Stimulated activated CD4-positive, alpha-beta T cell treated with anti-CD3 and anti-CD28 coated beads, TNF-alpha, amount 100 ng/mL, for 4 hours (primary cell): ENCODE measurements at places on chromosomes 13 and 19.

DNA sequence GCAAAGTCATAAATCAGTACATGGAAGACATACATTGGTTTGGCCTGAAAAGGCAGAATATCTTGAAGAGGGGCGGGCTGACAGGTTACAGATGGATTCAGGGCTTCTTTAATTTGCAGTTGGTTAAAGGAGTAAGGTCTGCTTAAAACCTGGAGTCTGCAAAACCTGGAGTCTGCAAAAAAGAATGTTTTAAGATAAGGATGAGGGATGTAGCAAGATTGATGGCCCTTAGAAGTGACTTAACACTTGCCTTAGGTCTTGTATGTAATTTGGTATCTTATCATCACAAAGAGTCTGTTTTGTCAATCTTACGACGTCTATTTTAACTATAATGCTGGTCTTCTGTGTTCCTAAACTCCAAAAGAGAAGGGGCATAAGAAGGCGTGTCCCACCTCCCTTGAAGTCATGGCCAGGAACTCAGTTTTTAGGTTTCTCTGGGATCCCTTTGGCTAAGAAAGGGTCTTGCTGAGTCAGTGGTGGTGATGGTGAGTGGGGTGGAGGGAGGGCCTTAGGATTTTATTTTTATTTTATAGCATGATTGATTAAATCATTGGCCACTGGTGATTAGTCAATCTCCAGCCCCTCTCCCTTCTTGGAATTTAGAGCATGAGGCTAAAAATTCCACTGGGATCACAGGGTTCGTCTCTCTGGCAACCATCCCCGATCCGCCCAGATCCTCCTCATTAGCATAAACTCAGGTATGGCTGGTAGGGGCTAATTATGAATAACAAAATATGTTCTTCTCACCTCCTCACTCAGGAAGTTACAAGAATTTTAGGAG lies 10.1 kb upstream of the HAS1 start:
- DNase-seq, result no peak

DNA sequence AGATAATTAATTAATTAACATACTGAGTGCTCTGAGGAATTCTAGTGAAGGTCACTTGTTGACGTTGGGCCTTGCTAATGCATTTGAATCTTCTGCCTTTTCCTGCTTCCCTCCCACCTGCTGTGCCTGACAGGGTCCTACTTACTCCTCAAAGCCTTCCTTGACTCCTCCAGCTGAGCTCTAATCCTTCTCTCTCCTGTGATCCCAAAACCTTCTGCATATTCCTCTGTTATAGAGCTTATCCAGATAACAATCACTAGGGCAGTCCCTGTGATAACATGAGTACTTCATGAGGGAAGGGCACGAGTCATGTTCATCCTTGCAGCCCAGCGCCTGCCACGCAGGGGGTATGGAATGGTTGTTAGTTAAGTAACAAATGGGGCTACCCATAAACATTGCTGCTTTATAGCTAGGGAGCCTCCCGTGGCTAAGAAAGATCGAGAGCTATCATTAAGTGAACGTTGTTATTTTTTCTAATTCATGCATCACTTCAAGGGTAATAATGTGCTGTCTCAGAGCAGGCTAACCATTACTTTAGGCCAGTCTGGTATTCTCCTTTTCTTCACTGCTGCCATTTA lies 19.1 kb upstream of the SPATA13 start:
- DNase-seq, result no peak

GRCh38 chr13:43362556-43362955 lies 339.2 kb downstream of the DNAJC15 start:
- DNase-seq, result no peak

DNA sequence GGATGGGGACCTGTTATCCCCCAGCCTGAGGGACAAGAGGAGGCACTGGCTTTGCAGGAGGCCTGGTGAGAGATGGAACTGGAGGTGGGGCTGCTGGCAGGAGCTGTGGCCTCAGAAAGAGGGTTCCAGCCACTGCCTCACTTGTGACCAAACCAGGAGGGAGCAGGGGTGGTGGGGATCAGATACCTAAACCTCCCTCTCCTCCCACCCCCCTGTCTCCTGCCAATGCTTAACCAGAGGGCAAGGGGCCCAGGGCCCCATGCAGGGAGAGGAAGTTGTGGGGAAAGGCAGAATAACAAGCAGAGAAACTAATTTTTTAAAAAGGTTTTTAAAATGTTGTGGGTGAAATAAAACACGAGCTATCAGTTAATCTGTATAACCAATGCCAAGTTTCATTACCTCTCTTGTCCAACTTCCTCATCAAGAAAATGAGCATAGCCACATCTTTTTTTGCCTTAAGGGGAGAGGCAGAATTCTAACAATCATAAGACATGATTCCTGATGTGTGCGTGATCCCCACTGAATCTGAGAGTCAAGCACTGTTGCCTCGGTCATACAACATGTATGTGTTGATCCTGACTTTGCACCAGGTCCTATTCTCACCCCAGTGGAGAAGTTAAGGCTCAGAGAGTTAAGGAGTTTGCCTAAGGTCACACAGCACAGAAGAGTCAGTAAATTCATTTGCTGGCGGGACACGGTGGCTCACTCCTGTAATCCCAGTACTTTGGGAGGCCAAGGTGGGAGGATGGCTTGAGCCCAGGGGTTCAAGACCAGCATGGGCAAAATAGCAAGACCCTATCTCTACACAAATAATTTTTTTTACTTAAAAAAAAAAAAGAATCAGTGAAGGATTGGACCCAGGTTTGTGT lies 12.9 kb downstream of the FXYD5 start:
- DNase-seq, result no peak

DNA sequence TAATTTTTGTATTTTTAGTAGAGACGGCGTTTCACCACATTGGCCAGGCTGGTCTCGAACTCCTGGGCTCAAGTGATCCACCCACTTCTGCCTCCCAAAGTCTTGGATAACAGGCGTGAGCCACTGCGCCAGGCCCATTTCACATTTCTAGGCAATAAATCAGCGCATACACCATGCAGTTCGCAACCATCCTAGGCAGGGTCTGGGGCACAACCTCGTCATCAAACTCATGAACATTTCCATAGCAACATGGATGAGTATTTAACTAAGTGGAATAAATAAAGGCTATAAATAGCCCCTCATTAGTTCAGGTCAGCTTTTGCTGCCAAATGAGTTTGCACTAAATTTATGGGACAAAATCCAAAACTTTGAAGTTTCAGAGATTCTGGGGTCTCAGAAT lies 8.2 kb downstream of the MEIS3 start:
- no peak for DNase-seq

DNA sequence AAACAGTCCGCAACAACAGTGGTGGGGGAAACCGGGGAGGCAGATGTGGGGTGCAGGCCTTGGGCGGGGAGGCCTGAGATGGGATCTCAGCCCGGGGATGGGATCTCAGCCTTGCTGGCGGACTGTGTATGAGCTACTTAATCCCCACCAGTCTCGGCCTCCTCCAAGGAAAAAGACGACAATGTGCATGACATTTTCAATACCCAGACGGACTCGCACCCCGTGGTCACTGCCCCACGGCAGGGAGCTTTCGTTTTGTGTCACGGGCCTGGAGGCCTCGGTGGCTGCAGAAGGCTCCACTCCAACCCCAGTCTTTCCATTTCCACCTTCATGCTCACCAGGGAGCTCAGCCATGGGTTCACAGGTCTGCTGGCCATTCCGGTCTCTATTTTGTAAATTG lies 25.5 kb downstream of the GRTP1 start:
- no peak for DNase-seq

- DNase-seq, result no peak
Measured at GRCh38 chr13:38693641-38694040, 6.8 kb downstream of the FREM2 start.

DNA sequence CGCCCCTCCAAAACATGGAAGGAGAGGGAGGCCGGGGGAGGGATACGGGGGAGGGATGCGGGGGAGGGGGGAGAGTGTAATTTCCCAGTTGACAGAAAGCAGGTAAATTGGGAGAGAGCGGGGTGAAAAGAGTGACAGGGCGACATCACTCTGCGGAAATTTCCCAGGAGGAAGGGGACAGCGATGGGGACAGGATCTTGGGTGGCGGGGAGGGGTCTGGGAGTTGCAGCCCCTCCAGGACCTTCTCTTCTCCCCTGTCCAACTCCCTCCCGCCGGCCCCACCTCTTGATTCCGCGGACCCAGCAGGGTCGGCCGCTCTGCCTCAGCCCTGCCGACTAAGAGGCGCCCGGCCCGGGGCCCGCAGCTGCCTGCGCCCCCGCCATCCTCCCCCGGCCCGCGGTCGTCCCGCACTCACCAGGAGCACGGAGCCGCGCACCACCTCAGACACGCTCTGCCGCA lies 108.0 kb upstream of the DOCK9 start:
- DNase-seq, result no peak

GRCh38 chr13:47964863-47965262 lies 36.2 kb downstream of the SUCLA2 start:
- DNase-seq, result no peak

DNA sequence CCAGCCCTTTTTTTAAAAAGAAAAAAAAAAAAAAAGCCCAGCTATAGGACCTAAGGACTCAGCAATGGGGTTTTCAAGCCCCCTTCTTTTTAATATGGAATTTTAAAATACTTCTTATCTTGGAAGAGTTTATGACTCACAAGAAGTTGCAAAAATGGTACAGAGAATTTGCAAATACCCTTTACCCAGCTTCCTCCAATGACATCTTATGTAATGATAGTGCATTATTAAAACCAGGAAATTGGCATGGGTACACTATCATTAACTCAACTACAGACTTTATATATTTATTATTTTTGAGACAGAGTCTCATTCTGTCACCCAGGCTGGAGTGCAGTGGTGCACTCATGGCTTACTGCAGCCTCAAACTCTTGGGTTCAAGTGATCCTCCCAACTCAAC lies 16.1 kb downstream of the TMEM38A start:
- DNase-seq, result no peak

DNA sequence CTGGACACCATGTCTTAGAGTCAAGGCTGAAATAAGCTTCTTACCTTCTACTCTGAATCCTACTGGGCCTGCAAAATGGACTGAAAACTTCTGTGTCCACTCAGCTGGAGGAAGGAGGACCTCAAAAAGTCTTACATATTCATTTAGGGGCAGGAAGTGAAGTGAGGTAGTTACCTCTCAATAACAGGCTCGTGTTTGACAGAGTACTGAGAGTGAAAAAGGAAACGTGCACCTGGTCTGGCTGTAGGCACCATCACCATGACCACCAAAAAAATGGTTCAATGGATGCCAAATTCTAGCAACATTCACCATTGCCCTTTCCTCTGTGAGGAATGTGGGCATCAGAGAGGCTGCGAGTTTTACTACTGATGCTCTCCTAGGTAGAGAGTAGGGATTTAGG lies 176.2 kb downstream of the RFC3 start:
- no peak for DNase-seq

DNA sequence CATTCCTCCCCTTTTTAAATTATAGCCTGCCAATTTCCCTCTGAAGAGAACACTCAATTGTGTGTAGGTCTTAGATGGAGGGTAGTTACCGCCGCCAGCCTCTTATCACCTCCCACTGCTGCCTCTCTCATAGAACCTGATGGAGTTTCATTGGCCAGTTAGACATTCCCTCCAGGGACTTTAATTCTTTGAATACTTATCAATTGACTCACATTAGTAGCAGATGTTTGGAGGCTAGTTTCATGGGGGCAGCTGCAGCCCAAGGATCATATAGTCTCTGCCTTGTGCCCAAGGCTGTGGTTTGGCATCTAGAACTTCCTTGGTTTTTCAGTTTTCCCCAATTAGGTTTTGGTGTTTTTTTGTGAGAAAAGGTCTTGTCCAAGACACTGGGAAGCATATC lies 318.9 kb upstream of the HTR2A start:
- no peak for DNase-seq

- DNase-seq, result no peak
Measured at GRCh38 chr13:77353995-77354394, 27.1 kb upstream of the MYCBP2 start.

DNA sequence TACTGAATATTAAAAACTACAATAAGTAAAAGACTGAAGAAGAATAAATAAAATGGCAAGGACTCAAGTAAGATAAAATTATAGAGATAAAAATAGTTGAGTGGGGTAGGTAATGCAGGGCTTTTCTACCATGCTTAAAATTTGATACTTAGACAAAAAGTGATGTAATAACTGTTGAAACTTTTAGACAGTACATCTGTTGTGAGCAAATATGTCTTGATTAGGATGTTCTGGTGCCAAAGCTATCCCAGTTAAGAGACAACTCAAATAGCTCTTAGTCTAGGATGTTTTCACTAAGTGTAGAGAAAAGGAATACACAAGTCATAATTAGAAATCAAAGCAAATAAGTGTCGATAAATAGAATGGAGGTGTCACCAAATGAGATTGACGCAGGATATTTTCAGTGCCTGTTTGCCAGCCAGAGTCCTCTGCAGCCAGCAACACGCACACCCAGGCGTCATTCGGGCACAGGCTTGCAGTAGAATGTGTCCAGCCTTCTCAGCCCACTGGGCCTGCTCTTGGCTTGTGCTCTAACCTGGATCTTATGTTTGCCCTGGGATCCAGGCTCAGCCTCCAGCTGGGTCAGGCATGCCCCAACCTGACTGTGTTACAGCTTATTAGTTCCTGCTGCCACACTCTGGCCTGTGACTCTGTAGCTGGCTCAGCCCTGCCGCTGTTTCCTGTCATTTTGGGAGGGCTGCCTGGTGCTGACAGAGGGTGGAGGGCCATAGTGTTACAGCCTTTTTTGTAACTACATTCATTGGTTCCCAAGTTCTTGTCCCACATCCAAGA lies 766.2 kb downstream of the PCDH17 start:
- no peak for DNase-seq

- DNase-seq, result no peak
Measured at GRCh38 chr13:46100191-46100815, 4.5 kb downstream of the CPB2 start.

GRCh38 chr13:96003304-96003703 lies 49.9 kb downstream of the UGGT2 start:
- DNase-seq, result no peak

DNA sequence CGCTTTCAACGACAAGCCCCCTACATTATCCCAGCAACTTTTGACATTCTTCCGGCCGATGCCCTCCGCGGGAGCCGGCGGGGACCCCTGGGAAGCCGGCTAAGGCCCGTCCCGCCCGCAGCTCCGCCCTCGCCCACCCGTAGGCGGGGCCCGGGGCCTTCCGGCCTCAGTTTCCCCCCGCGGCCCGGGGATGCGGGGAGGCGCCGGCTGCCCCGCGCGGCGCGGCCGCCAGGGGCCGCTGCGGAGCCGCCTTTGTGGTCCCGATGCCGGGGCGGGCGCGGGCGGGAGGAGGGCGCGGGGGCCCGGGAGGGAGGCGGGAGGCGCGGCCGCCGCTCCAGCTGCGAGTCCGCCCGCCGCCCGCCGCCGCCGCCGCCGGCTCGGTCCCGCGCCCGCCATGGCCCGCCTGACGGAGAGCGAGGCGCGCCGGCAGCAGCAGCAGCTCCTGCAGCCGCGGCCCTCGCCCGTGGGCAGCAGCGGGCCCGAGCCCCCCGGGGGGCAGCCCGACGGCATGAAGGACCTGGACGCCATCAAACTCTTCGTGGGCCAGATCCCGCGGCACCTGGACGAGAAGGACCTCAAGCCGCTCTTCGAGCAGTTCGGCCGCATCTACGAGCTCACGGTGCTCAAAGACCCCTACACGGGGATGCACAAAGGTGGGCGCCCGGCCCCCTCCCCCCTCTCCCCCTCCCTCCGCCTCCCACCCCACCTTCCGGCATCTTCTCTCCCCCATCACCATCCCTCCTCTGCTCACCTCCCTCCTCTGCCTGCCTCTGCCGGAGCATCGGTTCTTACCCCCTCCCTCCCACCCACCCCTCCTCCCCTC lies at the start of gene CELF5:
CELF5 (plus strand) TSS at position 316 of the 823 bp plus-strand sequence; CDS start at position 395, 79 bp downstream.
- DNase-seq, result peak; percentile 42
